ENCODE measurements at places on chromosomes 6 and 20.

DNA sequence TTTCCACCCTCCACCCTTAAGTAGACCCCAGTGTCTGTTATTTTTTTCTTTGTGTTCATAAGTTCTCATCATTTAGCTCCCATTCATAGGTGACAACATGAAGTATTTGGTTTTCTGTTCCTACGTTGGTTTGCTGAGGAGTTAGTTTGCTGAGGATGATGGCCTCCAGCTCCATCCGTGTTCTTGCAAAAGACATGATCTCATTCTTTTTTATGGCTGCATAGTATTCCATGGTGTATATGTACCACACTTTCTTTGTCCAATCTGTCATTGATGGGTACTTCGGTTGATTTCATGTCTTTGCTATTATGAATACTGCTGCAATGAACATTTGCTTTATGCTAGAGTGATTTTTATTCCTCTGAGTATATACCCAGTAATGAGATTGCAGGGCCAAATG, 301.2 kb downstream of the ADGRG6 start:
- no peak for DNase-seq

DNA sequence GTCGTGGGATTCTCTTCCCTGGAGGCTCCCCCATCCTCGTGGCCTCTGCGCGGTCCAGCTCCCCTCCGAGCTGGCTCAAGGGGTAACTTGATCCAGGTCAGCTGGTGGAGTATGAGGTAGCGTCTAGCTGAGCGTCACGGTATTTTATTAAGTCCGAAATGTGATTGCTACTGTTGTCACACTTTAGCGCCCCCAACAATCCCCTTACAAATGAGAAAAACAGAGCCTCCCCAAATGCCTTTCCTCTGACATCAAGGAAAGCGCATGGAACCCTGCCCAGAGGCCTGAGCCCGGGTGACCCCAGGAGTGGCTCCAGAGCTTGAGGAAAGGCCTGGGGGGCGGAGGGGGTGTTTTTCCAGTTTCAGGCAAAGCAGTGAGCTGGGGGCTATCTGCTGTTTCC, 192.4 kb downstream of the ZMYND8 start:
- DNase-seq: no peak

DNA sequence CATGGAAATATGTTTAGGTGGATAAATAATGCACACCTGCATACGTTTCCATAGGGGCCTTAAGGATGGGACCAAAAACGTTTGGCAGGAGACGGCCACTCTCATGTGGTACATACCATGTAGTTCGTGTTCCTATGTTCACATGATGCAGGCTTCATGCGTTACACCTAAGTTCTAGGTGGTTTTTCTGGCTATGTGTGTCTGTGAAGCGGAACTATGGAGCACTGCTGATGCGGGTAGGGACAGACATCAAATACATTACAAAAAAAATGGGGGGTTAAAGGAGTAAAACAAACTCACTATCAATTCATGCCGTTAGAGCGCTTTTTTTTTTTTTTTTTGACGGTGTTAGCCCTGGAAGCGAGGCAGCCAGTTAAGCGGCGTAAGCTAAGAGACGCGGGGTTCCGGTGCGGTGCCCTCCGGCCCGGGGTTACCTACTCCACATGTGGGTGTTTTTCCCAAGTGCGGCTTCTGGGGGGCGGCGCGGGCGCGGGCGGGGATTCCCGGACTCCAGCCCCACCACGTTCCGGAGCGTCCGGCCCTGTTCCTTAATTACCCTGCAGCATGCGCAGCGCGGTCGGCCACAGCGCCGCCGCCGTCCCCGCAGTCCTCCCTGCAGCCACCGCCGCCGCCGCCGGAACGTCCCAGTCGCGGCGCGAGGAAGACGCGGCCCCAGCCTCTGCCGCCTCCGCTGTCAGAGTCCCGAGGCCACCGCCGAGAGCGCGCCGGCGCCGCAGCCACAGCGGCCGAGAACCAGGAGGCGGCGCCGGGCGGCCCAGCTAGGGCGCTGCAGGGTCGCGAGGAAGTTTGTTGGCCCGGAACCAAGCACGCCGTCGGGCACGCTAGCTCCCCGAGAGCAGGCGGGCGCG, 648 bp downstream of the COL19A1 start:
- peak; percentile 65 for DNase-seq

GRCh38 chr6:29947077-29947980, 5.0 kb downstream of the HLA-A start:
- DNase-seq: no peak

- no peak for DNase-seq
Observed at GRCh38 chr6:27591699-27592480, 119.0 kb upstream of the ZNF184 start.

GRCh38 chr6:103798166-103798565, 1061.6 kb downstream of the HACE1 start:
- no peak for DNase-seq

DNA sequence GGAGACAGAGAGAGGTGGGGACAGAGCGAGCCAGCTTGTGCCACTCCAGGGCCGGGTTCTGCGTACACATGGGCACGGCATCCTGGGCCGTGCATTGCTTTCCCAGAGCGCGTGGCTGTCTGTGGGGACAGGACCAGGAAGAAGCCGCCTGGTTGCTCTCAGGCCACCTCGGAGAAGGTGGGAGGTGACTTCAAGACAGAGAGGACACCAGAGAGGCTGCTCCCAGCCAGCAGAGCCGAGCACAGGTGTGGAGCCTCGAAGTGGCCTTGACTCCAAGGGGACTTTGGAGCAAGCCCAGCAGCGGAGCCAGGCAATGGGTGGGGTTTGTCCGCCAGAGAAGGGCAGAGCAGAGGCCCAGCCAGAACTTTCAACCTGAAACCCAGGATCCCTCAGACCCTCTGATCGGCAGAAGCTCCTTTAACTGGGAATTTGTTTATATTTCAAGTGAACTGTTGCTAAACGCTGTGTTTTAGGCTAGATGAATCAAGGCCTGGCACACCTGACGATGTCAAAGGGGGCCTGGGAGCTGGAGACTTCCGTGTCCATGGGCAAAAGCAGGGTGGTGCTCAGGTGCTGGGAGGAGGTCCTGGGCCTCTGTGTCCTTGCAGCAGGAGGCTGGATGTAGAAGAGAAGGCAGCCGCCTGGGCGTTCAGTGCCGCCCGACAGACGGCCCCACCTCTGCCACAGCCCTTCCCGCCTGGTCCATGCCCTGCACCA, 262.1 kb downstream of the DLL1 start:
- no peak for DNase-seq

- DNase-seq: no peak
Observed at GRCh38 chr20:46978951-46979491, 84.4 kb downstream of the EYA2 start.

DNA sequence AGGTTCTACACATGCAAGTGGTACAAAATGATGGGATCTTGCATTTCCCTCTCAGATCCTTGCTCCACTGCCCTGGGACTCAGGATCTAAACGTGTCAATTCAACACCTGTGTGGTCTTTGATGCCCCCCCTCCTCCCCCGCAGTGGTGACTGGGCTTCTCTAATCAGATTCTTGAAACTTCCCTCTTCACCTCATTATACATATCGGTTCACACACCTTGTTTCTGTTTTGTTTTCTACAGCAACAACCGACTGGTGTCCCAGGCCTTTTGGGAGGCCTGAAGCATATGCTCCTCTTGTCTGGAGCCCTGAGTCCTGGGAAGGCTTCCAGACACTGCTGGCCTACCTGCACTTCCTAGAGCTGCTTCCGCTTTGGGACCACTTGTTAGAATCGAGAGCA, 20.0 kb downstream of the SAMD3 start:
- DNase-seq: peak; percentile 54

GRCh38 chr6:147033267-147033666, 170.9 kb upstream of the STXBP5 start:
- no peak for DNase-seq

DNA sequence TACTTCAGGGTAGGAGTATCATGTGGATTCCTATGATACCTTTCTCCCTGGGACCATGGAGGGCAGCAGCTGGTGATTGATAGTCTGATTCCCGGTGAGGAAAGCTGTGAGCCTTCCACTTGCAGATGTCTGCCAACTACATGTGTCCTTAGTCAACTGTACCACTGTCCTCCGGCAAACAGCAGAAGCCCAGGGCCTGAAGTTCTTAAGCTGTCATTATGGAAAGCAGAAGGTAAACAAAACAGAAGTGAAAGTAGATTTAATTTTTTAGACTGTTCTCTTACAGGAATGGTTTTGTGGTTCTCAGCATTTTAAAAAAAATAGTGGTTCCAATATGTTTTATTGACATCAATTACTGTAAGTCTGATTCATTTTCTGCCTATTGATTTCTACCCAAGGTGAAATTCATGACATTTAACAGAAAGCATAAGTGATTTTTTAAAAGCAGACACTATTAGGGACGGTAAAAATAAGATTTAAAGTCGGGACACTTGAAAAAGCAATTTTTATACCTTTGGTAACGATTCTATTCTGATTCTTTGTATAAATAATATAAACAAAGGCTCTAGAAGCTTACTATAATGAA, 36.6 kb downstream of the PTPN1 start:
- no peak for DNase-seq

GRCh38 chr6:131946992-131947955, 3.9 kb downstream of the CCN2 start:
- DNase-seq: no peak

DNA sequence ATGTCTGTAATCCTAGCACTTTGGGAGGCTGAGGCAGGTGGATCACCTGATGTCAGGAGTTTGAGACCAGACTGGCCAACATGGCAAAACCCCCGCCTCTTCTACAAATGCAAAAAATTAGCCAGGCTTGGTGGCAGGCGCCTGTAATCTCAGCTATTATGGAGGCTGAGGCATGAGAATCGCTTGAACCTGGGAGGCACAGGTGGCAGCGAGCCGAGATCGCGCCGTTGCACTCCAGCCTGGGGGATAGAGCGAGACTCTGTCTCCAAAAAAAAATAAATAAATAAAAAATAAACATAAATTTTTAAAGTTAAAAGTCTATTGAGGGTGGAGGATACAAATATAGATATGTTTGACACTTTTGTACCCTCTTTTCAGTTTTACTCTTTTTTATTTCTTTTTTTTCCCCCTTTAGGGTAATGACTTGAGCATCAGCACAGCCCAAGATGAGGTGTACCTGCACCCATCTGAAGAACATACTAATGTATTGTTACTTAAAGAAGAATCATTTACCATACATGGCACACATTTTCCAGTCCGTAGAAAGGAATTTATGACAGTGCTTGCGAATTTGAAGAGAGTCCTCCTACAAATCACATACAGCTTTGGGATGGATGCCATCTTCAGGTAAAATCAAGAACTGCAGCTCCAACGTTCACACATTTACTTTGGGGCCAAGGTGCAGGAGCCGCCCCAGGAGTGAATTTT, 368.9 kb downstream of the LAMA2 start:
- peak; percentile 18 for DNase-seq

DNA sequence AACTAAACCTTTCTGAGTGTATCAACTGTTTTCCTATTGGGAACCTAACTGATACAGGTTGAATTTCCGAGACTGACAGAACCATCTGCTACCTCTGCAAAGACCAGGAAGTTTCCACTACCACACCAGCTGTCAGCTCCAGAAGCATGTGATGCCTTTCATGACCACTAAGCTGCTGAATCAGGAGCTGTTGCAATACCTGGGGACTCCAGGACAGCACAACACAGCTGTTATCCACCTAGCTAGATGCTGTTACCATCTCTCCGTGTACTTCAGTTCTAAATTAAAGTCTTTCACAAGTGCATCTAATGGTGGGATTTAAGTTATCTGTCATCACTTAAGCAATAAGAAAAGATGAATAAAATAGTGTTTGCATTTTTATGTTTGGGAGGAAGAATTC, 158.2 kb upstream of the IMPG1 start:
- no peak for DNase-seq

- DNase-seq: peak; percentile 68
Observed at GRCh38 chr20:48635791-48636267, 192.0 kb downstream of the PREX1 start.

DNA sequence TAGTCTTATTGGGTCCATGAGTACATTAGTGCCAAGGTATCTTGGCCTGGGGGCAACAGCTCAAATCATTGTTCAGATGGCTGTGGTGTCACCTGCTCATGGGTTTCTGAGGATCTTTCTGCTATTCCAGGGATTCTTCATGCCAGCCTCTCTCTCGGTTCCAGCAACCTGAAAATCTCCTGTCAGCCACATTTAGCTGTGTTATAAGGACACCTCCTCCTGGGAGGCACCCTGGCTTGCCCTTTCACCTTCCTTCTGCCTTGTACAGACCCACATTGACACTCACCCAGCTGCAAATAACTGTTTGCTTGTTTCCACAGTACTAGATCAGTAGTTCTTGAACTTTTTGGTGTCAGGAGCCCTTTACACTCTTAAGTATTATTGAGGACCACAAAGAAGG, 159.9 kb downstream of the GRM4 start:
- no peak for DNase-seq

DNA sequence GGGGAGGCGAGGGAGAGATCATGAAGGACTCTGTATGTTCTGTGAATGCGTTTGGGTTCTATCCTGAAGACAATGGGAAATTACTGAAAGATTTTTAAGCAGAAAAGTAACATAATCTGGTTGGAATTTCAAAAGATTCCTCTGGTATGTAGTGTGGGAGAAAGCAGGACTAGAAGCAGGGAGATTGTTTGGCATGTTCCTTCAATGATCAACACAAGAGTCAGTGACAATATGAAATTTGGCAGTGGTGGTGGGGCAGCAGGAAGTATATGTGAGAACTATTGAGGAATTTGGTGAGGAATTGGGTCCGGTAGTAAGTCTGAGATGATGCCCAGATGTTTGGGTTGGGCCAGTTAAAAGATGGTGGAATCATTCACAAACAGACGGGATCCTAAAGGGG, 348.7 kb downstream of the CD83 start:
- DNase-seq: no peak

DNA sequence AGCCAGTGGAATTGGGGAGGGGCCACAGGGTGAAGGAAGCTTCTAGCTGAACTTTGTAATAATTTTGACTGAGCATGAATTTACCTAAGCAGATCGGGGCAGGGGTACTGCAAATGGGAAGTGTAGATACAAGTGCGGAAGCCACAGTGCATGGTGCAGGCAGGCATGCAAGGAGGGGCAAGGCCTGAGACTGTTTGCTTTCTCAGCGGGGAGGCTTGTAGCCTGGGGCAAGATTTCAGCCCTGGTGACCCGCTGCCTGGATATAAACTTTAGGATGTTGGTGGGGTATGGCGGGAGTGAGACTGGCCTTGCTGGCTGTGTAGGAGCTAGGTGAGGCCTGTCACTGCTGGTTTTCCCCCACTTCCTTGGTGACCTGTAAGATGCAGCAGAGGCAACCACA, 266.4 kb upstream of the PREP start:
- no peak for DNase-seq

- no peak for DNase-seq
Observed at GRCh38 chr6:121767211-121767610, 331.8 kb downstream of the GJA1 start.

- DNase-seq: no peak
Observed at GRCh38 chr20:962223-962622, 39.9 kb downstream of the RSPO4 start.

- no peak for DNase-seq
Observed at GRCh38 chr6:112155886-112156285, 68.5 kb downstream of the FAM229B start.

DNA sequence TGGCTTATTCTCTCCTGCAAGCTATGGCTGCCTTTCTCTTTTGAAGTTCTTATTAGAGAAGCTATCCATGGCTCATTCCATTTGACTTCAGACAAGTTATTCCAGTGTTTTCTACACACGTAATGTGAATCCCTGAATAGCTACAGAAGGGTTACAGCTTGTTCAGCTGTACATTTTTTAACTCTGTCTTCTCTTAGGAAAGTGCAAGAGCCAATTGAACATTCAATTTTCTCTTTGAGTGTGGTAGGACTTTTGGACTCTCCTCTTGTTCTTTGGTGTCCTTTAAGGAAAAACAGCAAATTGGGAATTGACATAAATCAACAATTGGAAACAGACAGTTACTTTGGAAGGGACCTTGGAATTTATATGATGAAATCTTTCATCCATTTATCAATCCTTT, 125.8 kb downstream of the EPM2A start:
- no peak for DNase-seq

GRCh38 chr20:40899344-40899743, 129.3 kb upstream of the TOP1 start:
- no peak for DNase-seq

Data from stimulated activated CD4-positive, alpha-beta T cell treated with anti-CD3 and anti-CD28 coated beads, Interleukin-4, amount 100 ng/mL, for 1 hour (primary cell).